Colonic mucosa (tissue), 4 donors: ENCODE measurements at places on chromosomes 6 and 20. TPM values are rescaled to one million over a fixed set of nuclear protein-coding genes. Genes with fewer than 3 reads are reported as not detected.
A peak's percentile ranks its signal among the peaks of the same experiment; 100 is the strongest.

- H3K27me3 ChIP-seq = no peaks in the 10 kb centered on the region
- no peak for DNase-seq
- H3K36me3 ChIP-seq = no peaks in the 10 kb centered on the region
- no peak overlapping the region for H3K4me3 ChIP-seq
Measured at GRCh38 chr6:71345476-71346333, 57.1 kb downstream of the OGFRL1 start.

DNA sequence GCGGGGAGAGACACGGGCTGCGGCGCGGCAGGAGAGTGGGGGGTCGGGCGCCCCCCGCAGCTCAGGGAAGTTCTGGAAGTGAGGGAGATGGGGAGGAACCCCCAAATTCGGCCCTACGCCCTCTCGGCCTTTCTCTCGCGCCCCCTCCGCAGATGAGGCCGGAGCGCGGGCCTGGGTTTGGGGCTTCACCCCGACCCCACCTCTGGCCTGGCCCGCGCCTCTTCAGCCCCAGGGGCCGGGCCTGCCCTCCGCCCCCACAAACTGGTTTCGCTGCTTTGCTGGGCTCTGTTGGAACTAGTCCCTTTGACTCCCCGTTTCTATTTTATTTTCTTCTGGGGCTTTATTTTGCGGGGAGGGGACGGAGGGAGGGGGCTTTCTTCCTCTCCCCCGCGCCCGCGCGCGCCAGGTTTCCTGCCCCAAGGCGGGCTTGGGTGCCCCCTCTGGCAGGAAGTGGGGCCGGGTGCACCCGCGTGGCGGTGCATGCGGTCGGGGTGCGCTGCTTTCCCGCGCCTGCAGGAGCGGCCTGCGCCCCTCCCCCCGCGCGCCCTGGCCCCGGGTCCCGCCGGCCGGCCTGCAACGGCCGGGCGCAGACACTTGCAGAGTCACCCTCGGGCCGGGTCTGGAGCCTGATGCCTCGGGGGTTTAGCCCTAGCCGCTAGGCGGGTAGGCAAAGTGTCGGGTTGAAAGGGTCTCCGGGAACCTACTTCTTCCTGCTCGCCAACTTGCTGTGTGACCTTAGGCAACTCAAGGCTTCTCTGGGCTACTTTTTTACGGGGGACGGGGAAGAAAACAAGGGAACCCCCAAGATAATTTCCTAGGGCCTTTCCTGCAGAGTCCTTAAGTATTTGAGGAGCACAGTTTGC, 1.3 kb downstream of the HMGA1 start:
- no peaks in the 10 kb centered on the region for H3K27me3 ChIP-seq
- peak overlapping the region; percentile 77 for H3K4me3 ChIP-seq
- peak; percentile 71 for DNase-seq
- peak overlapping the region; percentile 72 for H3K27ac ChIP-seq
- H3K4me1 ChIP-seq = no peaks in the 10 kb centered on the region

DNA sequence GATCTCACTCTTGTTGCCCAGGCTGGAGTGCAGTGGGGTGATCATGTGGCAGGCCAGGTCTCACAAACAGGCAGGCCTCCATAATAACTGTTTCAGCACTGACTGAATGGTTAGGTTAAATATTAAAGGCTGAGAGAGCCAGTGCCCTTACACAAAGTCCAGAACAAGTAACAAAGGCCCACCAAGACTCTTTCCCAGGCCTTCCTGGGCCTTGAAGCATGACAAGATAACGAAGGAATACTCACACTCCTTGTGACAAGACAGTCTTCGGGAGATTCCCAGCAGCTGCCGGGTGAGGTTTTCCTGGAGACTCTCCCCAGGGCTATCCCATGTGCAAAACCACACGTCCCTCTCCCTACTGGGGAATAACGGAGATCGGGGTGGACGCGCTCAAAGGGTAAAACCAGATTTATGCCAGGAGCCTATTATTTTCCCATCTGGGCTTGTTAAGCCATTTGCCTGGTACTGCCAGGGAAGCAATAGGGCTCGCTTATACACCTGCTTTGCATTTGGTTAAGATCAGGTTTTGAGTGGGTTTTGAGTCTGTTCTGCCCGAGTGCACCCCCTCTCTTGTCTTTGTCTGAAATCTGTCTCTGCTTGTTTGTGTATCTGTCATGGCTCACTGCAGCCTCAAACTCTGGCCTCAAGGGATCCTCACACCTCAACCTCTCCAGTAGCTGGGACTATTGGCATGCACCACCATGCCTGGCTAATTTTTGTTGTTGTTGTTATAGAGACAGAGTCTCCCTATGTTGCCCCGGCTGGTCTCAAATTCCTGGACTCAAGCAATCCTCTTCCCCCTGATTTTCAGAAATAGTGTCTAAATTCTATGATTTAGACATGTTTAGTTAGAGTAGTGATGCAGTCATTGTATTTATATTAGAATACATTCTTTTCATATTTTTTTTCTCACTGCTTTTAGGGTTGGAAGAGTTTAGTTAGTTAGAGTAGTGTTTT, 1.4 kb upstream of the ENPP3 start:
- H3K36me3 ChIP-seq = no peaks in the 10 kb centered on the region
- H3K4me1 ChIP-seq = no peaks in the 10 kb centered on the region
- no peak for DNase-seq
- H3K4me3 ChIP-seq = no peak overlapping the region
- no peak overlapping the region for H3K27ac ChIP-seq

DNA sequence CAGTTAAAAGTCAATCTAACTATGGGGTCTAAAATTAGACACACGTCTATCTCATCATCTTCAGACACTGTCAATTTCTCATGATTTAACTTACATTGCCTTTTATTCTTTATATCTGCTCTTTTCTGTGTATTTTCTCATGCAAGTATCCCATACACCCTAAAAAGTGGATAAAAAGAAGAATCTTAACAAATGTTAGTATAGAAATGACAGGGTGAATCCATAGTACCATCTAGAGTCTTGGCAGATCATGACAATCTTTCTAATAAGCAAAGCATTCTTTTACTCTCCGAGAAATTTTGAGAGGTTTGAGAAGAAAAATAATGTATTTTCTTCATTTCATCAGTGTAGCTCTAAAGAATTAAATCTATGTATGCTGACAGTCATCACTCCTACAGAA, 382.7 kb downstream of the C6orf118 start:
- H3K27ac ChIP-seq = no peak overlapping the region
- H3K4me3 ChIP-seq = no peak overlapping the region
- no peaks in the 10 kb centered on the region for H3K36me3 ChIP-seq
- H3K27me3 ChIP-seq = no peaks in the 10 kb centered on the region

HNF4A gene
- 346 TPM for total RNA-seq

RHAG gene
- total RNA-seq = 0.54 TPM
